Kasumi-1 (cell line): ENCODE measurements at places on chromosomes 1 and 21.

DNA sequence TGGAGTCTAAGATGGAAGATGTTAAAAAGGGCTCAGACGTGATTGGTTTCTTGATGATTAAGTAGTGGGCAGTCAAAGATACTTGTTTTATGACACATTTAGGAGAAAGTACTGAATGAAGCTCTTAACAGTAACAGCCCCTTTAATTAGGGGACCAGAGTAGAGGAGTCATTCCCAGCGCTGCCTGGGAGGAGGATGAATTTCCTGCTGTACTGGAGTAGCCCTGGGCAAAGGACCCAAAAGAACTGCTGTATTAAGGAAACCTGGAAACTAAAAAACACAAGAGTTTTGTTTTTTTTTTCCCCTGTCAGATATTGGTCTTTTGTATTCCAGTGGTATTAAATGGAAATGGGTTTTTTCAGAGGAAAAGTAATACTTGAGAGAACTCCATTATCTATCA is 126.5 kb downstream of the NFIA start:
- DNase-seq = no peak

DNA sequence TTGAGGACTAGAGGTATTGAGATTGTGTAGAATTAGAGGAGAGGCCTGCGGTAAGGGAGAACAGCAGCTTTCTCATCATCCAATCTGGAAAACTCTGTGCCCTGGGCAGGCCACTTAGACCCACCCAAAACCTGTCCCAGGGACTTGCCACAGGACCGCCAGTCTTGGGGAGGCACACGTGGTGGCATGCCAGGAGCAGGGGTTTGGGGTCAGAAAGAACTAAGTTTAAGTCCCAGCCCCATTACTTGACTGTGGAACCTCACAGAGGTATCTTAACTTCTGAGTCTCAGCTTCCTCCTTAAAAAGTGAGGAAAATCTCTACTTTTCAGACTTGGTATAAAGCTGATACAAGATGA is 356.6 kb downstream of the HHAT start:
- no peak for DNase-seq

DNA sequence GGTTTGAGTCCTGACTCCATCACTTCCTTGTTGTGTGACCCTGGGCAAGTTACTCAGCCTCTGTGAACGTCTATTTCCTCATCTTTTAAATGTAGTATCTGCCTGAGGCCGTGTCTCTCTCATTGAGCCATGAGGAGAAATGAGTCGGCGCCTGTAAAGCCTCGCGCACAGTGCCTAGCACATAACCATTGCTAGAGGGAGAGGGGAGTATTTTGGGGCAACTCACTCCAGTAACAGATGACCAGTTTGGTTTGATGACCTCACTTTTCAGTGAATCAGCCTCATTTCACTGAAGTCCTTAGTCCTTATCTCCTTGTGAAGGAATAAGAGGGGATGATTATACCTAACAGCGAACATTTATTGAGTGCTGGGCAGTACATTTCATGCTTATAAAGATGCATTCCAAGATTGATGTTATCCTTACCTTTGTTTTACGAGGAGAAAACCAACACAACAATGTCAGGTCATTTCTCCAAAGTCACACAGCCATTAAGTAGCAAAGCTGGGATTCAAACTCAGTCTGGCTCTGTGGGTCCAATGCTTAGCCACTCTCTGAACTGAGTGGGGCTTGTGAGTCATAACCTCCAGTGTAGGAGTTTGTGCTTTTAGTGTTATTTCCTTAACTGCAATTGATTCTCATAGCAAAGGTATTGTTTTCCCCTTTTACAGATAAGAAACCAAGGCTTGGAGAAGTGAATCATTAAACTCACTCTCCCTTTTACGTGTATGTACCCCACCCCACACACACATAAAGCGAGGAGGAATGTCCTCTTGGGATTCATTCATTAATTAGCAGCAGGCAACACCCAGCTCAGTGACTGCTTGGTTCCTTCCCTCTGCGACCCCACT is 25.9 kb downstream of the KCNC4 start:
- DNase-seq = no peak

GRCh38 chr1:26079960-26080814 is 12.8 kb upstream of the TRIM63 start:
- DNase-seq = no peak

DNA sequence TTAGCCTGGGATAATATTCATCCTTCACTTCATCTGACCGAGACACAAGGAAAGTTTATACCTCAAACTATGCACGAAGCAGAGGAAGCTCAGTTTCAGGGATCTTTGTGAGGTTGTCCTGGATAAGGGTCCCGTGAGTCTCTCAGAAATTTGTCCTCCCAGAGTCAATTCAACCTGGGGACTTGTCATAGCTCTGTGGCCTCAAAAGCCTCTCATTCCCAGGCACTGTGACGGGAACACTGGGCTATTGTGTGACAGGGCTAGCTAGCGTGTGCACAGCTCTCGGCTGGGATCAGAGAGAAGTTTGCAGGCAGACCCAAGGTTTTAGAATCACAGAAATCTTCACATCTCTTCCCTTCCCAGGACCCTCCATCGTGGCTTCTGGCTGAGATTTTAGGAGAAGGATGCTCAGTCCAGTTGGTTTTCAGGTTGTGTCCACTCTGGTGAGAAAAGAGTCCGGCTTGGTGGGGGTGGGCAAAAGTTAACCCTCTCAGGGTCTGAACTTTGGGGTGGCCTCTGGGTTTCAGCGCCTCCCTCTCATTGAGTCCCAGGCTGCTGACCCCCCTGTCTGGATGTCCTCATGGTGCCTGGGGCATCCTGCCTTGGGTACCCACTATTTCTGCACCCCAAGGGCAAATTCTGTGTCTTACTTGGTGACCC is 20.4 kb upstream of the LBR start:
- no peak for DNase-seq

DNA sequence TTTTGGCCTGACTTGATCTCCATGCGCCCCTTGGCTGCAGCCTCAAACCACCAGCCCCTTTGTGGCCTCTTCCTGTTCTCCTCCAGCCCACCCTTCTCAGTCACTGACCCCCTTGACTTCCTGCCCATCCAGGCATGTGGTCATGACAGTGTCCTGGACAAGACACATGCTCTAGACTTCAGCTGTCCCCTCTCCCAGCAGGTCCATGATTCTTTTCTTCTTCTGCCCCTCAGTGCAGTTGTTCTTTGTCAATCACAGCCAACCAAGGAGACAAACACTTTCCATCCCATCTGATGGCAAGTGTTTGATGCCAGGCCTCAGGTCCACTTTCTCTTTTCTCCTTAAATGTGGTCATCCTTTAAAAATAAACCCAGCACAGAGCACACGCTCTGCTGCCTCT is 49.7 kb downstream of the SYT6 start:
- DNase-seq = no peak

GRCh38 chr21:46294647-46295176 is 8.6 kb downstream of the YBEY start:
- DNase-seq = peak; percentile 67

DNA sequence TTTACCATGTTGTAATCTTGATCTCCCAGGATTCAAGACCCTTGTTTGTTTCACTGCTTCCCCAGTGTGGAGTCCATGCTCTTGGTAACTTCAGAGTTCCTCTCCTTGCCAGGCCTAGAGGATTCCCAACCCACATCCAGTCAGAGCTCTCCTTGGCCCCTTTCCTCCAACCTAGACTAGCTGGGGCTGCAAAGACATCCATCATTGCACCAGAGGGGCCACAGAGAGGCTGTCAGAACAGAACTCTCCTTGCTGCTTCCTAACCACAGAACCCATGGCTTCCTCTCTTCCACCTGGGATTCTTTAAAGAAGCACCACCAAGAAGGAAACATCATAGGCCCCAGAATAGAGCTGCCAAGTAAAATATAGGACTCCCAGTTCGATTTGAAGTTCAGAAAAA is 81.0 kb downstream of the HMGB4 start:
- DNase-seq = no peak

DNA sequence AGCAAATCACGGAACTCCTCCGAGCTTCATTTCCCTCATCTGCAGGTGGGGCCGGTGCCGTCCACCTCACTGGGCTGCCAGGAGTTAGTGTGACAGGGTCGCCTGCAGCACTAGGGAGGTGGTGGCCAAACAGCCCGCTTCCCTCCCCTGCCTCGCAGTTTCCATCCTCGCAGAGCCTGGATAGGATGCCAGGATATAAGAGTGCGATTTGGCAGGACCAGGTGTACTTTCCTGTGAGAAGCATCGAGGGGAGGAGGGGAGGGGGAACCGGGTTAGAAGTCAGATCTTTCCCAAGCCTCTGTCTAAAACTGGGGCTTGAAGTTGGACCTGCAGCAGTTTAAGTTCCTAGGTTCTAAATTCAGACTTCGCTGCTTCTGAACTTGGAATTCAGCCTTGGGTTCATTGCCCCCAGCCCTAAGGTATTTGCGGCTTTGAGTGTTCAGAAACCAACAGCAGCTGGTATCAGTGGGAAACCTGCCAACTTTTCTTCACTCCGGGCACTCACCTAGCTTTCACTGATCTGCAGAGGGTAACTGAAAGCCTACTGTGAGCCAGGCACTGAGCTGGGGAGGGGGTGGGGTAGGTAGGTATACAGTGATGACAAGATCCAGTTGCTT is 1.7 kb upstream of the JUN start:
- no peak for DNase-seq

GRCh38 chr21:45719177-45719802 is 75.8 kb downstream of the PCBP3 start:
- DNase-seq = no peak
